LoVo (cell line): ENCODE measurements at places on chromosomes 1 and 21.

DNA sequence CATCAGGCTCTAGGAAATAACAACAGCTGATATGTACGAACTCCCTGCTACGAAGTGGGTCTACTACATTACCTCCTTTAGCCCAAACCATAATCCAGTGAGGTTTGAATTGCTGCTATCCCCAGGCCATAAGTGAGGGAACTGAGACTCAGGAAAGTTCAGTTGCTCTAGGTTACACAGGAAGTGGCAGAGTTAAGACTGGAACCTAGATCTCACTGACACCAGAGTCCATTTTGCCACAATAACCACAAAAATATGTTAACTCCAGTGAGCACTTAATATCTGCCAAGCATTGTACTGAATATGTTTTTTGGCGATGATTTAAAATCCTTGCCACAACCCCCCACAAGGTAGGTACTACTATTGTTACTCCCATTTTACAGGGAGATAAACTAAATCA, 8.9 kb upstream of the TADA1 start:
- no peak for DNase-seq

DNA sequence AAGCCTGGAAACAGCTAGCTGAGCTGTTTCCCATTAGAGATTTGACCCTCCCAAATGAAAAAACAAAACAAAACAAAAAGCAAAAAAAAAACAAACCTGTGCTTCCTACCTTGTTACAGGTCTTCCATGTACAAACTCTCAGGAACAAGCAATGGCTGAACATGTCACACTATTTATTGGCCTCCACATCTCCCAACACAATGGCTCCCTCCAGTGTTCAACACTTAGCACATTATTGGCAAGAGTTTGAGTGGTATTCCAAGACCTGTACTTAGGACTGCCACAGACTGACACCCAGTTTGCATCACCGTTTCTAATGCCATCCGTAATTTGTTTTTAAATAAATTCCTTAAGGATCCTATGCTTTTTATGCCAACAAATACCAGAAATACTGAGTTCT, 195.0 kb upstream of the OLFM3 start:
- DNase-seq: peak; percentile 54

- DNase-seq: no peak
These were observed 39.6 kb downstream of the MAP10 start for GRCh38 chr1:232844791-232845190.

- DNase-seq: no peak
These were observed 163.1 kb downstream of the PGBD5 start for GRCh38 chr1:230262867-230263567.

DNA sequence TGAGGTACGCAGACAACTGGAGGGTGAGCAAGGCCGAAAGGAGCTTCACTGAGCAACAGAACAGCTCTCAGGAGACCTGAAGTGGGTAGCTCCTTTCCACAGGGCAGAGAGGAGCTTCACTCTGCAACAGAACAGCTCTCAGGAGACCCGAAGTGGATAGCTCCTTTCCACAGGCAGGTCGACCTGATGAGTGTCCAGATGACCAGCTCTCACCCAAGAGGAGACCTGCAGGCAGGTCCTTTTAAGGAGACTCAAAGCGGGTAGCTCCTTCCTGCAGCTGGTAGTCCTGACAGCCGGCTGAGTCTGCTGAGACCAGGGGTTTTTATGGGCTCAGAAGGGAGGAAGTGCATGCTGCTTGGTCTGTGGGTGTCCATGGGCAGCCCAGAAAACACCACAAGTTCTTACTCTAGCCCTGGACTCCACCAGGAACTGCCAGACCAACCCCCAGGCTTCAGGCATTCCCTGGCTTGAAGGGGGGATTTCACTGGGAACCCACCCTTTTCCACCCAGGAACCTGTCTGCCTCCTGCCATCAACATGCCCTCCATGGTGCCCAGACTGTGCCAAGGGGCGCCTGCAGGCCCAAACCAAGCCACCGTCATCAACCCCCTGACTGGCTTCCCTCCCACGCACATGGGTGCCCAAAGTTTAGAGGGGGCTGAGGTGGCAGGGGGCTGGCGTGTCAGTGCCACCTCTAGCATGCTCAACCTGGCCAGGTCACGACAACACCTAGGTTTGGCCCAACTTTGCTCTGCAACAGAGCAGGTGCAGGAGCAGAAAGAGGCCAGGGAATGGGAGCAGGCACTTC, 43.6 kb downstream of the ZBTB8OS start:
- no peak for DNase-seq

- DNase-seq: no peak
These were observed 6.0 kb upstream of the SH2D2A start for GRCh38 chr1:156822680-156823079.

DNA sequence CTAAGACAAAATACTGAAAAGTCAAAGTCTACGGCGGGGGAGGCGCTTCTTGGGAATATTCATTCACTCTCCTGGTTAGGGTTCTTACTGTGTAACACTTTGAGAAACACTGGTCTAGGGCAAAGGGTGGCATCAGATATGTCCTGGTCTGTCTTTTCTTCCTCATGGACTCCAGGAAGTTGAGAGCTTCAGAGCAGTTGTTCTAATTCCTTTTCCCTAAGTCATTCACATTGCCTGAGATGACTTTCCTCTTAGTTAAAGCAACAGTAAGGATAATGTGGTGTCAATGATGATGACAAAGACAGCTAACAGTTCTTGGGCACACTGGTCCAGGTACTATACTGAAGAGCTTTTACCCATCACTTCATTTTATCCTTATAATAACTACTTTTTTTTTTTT, 27.0 kb downstream of the FGGY start:
- DNase-seq: no peak

DNA sequence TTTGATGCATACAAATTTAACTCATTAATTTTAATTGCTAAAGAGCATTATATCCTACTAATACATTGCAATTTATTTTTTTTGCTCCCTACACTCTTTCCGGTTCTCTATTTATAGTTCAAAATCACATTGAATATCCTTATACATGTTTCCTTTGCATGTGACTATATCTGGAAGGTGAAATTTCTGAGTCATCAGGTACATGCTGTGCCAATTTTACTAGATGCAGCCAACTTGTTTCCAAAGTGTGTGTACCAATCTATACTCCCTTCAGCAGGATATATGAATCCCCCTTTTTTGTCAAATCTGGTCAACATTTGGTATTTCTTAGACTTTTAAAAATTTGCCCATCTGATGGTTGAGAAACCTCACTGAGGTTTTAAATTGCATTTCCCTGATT, 602.9 kb upstream of the CAMK1G start:
- no peak for DNase-seq

GRCh38 chr1:102578804-102579203, 529.5 kb downstream of the COL11A1 start:
- no peak for DNase-seq

DNA sequence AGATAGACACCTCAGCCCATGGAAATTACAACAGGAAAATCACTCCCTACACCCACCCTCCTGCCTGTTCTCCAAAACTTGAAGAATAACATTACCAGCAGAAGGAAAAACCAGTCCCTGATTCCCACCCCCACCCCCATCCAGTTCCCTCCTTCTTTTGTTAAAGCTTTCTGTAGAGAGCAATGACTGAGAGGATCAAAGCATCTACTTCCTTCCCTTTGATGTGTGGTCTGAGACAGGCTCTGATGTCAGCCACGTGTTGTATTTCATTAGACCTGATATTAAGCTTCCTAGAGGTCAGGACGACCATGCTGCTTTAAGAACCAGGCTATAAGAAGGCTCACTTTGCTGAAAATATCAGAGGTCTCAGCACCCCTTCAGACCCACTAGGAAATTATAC, 73.9 kb upstream of the HAO2 start:
- no peak for DNase-seq

DNA sequence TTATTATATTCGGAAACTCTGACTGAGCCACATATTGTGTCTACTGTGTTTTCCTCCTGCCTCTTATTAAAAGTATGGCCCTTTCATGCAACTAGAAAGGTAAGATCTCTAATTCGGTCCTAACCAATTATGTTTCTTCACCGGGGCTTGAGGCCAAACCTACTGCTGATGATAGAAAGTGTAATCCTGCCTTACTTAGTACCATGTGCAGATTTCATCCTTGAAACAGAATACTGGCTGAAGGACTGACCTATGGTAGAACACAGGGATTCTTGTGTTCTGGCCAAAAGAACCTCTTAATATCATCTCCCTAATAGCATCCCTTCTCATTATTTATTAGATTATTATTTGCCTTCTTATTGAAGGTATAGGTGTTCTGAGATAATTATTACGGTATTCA, 72.6 kb downstream of the TOR3A start:
- no peak for DNase-seq

- DNase-seq: no peak
These were observed 12.9 kb downstream of the EPB41 start for GRCh38 chr1:28927266-28927647.

GRCh38 chr1:189682591-189682990, 795.1 kb downstream of the BRINP3 start:
- no peak for DNase-seq
